ENCODE measurements at places on chromosomes 6 and 20.

- DNase-seq = no peak
These were observed 102.1 kb downstream of the FLRT3 start for GRCh38 chr20:14235355-14235754.

DNA sequence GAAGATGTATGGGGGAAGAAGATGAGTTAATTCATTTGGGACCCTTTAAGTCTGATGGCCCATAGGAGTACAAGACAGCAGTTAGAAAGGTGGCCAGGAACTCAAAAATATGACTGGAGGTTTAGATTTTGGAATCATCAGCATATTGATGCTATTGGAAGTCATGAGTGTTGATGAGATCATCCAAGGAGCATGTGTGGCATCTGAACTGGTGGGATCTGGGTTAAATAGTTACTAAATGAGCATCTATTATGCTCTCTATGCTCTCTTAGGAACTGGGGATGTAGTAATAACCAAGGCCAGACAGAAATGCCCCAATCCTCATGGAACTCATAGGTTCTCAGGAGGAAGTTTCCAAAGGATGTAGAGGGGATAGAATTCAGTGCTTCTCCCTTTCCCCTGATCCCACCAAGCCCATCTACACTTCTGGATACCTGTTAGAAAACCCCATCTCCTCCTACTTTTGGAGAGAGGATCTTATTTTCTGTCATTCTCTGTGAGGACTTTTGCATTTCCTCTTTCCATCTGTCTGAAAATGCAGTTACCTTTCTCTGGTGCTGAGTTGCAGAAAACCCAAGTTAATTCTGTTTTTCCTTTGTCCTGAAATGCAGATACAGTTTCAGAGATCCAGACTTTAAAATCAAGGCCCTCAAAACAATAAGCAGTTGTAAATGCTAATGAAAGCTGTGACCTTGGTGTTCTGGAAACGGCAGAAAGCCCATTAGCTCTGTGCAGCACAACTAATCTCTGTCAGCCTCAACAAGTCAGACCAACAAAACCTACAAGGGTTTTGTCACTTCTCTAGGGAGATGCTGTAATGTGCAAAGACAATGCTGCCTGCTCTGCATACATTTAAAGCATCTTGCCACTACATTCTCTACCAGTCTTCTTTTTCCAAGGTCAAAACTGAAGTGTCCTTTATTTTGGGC is 65.8 kb downstream of the TBC1D7 start:
- DNase-seq = no peak

DNA sequence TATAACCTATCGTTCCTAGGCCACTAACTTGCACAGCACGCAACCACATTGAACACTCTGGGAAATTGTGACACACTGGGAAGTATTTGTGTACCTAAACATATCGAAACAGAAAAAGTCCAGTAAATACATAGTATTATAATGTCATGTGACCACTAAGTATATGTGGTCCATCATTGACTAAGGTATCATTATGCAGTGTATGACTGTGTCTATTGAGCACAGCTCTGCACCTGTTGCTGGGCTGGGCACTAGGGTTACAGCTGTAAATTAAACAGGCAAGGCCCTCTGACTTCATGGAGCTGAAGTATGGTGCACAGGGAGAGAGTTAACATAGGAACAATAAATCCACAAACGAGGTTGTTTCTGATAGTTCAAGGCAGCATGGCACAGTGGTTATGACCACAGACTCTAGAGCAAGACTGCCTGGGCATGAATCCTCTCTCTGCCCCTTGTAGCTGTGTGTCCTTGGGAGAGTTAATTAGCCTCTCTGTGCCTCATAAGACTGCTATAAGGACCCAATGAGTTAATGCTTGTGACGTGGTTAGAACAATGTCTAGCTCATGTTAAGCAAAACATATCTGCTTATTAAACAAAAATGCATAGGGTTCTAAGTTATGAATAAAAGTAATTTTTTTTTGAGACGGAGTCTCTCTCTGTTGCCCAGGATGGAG is 10.6 kb downstream of the BCAS1 start:
- DNase-seq = no peak

DNA sequence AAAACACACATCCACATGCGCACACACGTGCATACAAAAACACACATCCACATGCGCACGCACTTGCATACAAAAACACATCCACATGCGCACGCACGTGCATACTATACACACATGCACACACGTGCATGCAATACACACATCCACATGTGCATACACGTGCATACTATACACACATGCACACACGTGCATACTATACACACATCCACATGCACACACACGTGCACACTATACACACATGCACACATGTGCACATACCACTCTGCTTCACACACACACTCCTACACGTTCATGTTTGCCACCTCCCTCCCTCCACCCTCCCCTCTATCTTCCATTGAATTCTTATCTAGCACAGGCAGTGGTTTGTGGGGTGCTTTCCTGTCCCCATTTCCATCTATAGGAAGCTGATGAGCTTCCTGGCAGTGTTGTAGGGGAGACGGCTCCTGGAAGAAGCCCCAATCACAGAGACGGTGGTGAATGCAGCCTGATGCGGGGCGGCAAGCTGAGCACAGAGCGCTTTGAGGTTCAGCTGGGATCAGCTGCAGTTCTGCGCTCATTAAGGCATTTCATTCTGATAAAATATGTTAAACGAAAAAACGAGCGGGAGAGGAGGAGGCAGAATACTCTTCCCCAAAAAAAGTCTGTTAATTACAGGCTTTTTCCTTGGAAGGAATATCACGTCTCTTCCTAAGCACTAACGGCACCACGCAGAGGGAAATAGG is 287.7 kb downstream of the TAF4 start:
- no peak for DNase-seq

DNA sequence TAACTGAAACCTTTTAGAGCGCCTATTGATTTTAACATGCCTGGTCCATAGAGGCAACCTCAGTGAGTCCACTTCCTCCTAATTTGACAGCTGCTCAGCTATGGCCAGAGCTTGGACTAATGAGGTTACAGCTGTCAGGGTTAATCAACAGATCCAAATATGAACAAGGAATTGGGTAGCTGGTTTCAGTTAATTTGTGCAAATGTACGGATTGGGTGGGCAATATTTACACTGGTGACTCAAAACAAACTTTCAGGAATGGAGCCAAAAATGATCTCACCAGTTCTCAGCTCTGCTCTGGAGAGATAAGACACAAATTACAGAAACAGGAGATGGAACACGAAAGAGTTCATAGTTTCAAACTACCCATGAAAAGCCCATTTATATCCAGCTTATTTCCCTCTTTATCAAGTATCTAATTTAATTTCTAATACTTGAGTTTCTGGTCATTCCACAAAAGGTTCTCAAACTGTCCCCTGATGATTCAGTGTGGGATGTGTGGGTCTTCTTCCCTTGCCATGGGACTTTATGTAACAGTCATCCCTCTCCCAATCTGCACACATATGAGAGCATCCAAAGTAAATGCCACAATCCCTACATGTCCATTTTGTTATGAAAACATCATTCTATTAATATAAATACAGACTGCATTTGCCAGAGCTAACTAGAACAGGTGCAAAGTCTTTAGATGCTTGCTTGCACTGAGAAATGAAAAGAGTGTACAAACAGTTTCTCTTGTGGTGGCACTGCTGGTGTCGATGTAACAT is 149.9 kb downstream of the RPS12 start:
- DNase-seq = no peak

DNA sequence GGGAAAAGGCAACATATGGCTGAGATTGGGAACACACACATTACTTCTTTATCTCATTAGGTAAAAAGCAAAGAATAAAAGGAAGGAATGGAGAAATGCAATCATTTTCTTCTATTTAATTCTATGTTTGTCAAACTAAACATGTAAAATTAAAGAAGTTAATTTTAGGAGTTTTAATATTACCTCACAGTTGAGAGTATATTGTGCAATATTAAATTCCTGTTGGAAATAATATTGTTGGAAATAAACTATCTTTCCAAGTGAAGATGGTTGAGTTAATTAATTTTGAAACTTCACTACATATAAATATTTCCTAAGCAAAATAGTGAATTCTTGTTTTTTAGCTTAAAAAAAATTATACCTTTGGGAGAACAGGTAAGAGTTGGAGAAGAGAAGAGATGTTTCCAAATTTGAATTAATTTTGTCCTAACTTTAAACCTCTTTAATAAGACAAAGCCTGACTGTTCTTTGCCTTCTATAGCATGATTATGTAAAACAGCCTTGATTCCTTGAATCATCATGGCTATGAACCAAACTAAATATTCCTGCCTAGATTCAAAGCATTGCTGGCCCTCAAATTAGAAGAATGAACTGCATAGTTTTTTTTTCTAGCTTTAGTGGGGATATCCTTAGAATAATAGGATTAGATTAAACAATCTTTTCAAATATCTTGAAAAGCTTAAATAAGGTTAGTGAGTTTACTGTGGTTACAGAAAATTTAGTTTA is 1349.1 kb upstream of the ADGRB3 start:
- no peak for DNase-seq

- no peak for DNase-seq
These were observed 107.7 kb upstream of the TMEM181 start for GRCh38 chr6:158452191-158452590.

GRCh38 chr20:47421076-47421475 is 64.6 kb upstream of the ZMYND8 start:
- no peak for DNase-seq

DNA sequence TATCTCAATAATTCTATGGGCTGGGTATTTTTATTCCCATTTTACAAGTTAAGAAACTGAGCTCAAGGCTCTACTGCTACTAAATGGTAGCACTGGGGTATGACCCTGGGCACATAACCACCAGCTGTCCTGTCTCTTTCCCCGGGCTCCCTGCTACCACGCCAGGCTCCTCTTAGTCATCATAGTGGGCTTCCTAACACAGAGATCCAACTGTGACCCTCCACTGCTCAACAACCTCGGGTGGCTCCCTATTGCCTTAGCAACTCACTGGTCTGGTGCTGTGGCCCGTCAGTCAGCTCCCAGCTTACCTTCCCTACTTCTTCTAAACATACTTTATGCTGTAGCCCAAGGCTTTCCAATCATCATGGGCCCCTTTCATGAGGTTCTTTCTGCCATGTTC is 4.5 kb downstream of the KIAA1755 start:
- DNase-seq = no peak

- DNase-seq = no peak
These were observed 105.7 kb downstream of the CRYBG1 start for GRCh38 chr6:106466211-106466610.

- DNase-seq = no peak
These were observed 87.7 kb downstream of the TMEM242 start for GRCh38 chr6:157235600-157236039.

GRCh38 chr6:38588631-38589366 is 50.9 kb downstream of the BTBD9 start:
- DNase-seq = no peak

DNA sequence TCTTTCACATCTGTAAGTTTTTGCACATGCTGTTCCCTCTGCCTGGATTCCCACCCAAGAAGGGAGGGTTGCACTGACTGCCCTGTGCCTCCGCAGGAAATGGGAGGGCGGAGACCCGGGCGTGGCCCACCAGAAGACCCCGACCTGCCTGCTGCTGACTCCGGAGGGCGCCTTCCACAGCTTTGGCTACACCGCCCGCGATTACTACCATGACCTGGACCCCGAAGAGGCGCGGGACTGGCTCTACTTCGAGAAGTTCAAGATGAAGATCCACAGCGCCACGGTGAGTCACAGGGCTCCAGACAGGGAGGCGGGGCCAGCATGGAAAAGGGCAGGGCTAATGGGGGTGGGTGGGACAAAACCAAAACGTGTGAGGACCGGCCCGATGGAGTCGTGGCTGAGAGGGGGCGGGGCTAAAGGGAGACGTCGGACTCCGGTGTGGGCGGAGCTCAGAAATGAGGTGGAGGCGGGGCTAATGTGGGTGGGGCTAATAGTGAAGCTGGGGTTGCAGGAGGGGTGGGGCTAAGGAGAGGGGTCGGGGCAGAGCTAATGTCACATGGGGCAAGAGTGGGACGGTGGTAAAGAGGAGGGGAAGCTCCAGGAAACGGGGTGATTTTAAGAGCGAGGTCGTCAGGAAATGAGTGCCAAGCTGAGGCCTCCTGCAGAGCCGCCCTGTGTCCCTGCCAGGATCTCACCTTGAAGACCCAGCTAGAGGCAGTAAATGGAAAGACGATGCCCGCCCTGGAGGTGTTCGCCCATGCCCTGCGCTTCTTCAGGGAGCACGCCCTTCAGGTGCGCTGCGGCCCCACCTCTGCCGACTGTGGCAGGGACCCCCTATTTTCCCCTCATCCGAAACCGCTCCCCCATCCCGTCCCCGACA is 12.6 kb downstream of the HSPA12B start:
- no peak for DNase-seq

GRCh38 chr6:127457456-127458064 is 1.6 kb downstream of the KIAA0408 start:
- no peak for DNase-seq

DNA sequence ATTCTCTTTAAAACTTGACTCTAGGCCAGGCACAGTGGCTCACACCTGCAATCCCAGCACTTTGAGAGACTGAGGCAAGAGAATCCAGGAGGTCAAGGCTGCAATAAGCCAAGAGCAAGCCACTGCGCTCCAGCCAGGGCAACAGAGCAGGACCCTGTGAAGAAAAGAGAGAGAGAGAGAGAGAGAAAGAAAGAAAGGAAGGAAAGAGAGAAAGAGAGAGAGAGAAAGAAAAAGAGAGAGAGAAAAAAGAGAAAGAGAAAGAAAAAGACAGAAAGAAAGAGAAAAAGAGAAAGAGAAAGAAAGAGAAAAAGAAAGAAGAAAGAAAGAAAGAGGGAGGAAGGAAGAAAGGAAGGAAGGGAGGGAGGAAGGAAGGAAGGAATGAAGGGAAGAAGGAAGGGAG is 76.7 kb downstream of the RIN2 start:
- no peak for DNase-seq

DNA sequence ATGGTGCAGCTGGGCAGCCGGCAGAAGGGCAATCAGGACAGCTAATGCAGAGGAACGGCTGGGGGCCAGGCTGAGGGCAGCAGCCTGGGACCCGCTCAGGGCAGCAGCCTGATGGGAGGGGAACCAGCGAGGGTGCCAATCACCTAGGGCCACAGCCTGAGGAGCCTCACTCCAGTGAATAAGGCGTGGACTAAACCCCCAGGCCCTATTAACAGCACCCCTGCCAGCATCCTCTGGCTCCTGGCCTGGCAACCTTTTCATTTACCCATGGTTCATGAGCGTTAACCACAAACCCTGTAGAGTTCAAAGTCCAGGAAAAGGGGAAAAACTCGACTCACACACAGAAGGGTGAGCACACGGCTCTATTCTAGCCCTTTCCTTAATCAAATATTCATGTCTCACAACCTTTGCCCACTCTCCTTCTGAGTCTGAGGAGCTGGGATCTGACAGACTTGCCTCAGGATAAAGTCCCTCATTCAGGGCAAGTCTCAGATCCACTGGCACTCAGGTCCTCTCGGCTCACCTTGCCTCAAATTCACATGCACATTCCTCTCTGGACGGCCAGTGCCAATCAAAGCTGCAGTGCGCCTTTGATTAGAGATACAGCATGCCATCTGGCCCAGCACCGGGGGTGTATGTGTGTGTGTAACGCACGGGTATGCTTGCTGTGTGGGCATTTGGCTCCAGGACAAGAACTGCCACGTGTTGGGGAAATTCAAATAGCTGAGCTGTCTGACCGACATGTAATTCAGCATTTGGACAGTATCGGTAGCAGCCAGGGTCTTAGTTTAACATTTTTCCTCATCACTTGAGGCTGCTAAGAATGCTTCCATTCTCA is 86.9 kb upstream of the TRAF3IP2 start:
- DNase-seq = no peak

GRCh38 chr6:144265390-144265789 is 19.7 kb upstream of the UTRN start:
- no peak for DNase-seq

GRCh38 chr6:27145731-27146455 is 101.6 kb upstream of the PRSS16 start:
- peak; percentile 81 for DNase-seq

All from left renal cortex interstitium (tissue), 4 donors.